Inflammatory macrophage (primary cell): ENCODE measurements at places on chromosomes 2 and 18.

- no peak for DNase-seq
Measured at GRCh38 chr2:217893440-217893839, 109.4 kb downstream of the TNS1 start.

- DNase-seq: peak; percentile 67
Measured at GRCh38 chr2:199911877-199912161, 726 bp downstream of the C2orf69 start.

- no peak for DNase-seq
Measured at GRCh38 chr2:49131801-49132200, 22.5 kb downstream of the FSHR start.

DNA sequence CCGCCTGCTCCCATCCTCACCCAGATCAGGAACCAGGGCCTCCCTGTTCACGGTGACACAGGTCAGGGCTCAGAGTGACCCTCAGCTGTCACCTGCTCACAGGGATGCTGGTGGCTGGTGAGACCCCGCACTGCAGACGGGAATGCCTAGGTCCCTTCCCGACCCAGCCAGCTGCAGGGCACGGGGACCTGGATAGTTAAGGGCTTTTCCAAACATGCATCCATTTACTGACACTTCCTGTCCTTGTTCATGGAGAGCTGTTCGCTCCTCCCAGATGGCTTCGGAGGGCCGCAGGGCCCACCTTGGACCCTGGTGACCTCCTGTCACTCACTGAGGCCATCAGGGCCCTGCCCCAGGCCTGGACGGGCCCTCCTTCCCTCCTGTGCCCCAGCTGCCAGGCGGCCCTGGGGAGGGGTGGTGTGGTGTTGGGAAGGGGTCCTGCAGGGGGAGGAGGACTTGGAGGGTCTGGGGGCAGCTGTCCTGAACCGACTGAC, 31.7 kb downstream of the GPC1 start:
- no peak for DNase-seq

- no peak for DNase-seq
Measured at GRCh38 chr18:38475686-38476085, 910.1 kb upstream of the CELF4 start.

DNA sequence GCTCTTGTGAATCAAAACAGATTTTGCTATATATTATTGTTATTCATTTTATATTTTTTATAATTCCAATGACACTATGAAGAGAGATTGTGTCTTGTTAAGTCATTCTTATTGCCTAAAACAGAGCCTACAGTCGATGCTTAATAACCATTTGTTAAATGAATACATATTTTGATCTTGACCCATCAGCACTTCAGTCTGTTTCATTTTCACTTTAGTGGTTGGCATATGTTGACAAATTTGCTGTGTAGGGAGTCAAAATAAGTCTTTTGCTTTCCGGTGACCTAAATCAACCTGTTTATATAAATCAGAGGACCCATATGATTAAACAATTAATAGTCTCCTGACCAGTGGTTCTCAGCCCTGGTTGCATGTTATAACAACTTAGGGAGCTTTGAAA, 97.1 kb downstream of the TXNL1 start:
- no peak for DNase-seq

DNA sequence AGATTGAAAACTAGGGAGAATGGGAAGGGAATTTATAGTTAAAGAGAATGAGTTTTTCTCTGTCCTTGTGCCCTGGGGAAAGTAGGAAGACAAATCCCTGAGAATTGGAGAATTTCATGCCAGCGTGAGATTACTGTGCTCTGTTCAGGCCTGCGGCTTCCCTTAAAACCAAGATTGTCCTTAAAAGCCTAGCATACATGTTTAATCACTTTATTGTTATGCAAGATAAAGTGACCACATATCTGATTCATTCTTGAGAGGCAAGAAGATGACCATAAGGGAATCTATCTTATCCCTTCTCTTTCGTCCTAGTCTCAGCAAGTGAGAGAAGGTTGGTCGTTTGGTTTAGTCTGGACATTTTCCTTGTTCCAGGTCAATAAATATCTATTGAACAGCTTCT, 75.9 kb downstream of the ADCYAP1 start:
- DNase-seq: no peak

DNA sequence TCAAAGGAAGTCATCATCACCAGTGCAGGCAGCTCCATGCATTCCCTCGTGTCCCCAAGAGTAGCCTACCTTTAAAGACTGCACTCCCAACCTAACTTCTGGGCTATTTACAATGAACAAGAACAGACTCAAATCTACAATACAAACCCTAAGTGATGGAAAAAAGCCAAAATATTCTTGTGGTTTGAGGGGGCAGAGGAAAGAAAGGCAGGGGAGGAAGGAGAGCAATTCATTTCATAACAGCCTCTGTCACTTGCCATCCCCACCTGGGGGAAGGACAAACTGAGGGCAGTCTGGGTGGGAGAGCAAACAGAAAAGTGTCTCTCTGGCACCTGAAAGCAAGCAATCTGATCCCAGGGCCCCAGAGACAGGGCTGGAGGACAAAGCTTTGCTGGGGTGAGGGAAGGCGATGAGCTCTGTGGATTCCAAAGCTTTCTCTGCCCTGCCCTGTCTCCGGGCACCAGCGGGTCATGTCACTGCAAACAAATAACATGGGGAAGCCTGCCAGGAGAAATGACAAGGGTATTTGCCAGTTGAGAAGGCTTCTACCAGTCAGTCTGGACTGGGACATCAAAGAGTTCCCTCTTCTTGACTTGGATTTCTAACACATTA, 528.0 kb upstream of the TNP1 start:
- DNase-seq: no peak

- DNase-seq: no peak
Measured at GRCh38 chr2:34570266-34570872, 971.3 kb upstream of the FAM98A start.

DNA sequence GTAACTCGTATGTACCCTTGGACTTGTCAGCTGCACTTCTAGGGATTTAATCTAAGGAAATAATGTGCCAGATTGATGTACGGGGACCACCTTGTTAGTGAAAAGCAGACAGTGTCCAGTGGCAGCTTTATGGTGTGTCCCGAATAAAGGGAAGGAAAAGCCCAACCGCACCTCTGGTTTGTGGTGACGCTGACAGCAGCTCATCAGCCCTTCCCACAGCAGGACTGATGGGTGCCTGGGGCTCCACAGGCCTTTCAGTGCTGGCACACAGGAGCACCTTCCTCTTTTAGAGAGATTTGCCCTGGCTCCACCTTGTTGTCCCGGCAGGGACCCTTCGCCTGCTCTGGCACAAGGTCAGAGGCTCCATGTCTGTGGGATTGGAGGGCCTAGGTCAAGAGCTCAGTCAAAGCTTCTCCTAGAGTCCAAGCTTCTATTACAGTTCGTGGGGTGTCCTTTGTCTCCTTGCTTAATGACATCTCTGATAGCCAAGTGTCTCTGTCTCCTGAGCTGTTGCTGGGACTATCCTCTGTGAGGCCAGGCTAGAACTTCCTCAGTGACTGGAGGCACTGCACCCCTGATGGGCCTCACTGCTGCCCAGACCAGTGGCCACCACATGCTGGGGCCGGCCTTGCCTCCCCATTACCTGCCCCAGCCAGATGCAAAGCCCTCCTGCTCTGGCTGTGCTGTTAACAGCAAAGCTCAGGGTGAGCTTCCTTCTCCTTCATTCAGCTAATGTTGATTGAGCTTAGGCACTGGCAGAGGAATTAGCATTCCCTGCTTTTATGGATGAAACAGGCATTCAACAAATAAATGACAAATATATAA, 33.0 kb upstream of the SCLY start:
- DNase-seq: no peak

- DNase-seq: no peak
Measured at GRCh38 chr18:58299135-58299473, 255.1 kb downstream of the NEDD4L start.

DNA sequence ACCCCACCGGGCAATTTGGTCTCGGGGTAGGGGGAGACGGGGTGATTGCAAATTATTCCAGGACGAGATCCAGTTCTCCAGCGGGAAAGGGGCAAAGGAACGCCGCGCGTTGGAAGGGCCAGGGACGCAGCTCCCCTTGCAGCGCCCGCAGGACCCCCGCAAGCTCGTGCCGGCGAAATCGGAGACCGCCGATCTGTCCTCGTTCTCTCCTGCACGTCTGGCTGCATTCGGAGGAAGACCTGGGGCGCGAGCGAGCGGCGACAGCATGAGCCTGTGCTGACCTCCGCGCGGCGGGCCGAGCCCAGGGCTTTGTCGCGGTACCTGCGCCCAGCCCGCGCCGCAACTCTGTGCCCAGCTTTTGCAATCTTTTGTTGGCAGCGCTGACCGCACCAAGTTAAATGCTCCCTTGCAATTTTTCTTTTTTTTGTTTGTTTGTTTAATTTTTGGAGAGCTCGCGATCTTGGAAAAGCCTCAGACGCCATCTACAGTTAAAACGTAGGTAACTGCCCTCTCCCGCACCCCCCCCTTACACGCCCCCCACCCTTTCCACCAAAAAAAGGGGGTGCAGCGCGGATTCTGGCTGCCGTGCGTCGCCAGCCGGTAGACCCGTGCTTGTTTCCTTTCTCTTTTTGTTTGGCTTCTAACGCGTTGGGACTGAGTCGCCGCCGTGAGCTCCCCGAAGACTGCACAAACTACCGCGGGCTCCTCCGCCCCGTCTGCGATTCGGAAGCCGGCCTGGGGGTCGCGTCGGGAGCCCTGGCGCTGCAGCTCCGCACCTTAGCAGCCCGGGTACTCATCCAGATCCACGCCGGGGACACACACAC, 667 bp downstream of the TRIB2 start:
- no peak for DNase-seq

DNA sequence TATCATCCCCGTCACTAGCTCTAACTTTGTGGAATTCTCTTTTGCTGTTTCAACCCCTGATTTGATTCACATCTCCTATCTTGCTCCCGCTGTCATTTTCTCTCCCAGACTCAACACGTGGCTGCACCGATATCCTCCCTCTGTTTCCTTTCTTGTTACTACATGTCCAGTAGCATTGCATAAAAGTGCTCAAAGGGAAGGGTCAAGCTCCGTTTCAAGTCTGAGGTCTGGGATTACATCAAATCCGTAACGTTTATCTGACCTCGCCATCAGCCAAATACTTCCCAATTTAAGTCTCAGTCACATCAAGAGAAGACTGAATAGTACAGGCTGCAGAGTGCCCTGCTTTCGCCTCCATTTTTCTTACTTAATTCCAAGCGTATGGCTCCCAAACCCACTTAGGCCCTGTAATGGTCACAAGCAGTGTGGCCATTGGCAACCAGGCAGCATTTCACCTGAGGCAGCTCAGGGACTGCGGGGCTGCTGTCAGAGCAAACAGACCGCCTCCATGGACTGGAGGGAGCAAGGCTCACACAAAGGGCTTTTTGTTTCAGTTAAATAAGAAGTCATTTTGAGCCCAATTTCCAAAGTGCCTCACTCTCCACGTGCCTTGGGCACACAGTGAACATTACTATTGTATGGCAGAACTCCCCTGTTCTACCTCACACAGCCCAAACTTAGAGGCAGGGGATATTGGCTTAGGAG, 217.8 kb downstream of the BCL11A start:
- DNase-seq: peak; percentile 75

DNA sequence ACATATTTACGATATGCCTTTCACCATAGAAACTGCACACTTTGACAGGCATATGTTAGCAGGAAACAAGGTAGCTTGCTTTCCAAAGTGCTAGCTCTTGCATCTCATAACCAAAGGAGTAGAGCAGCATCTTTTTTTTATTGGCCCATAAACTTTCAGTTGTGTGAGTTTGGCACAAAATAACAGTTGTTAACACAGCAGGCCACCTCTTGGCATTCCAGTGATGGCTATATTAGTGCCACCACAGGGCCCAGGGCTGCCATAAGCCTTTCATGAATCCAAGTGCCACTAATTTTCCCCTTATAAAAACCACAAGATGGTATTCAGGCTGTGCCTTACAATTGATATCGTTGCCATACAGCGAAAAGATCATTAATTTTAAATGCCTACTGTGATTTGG, 40.3 kb upstream of the KLF7 start:
- DNase-seq: no peak

DNA sequence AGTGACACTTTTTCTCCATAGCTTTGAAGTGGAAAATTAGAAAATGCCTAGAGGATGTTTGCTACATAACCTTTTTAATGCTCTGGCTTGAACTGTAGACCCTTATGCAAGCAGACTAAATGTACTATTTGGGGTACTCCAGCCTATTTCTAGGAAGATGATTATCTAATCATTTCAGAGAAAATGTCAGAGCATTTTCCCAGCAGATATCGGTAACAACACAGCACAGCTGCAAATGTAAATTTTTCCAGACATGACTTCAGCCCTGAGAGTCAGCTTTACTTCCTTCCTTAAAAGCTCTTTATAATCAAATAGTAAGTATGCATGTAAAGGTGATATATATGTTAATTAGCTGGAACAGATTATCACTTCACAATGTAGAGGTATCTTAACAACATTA, 1647.1 kb downstream of the SUCLG1 start:
- DNase-seq: no peak

DNA sequence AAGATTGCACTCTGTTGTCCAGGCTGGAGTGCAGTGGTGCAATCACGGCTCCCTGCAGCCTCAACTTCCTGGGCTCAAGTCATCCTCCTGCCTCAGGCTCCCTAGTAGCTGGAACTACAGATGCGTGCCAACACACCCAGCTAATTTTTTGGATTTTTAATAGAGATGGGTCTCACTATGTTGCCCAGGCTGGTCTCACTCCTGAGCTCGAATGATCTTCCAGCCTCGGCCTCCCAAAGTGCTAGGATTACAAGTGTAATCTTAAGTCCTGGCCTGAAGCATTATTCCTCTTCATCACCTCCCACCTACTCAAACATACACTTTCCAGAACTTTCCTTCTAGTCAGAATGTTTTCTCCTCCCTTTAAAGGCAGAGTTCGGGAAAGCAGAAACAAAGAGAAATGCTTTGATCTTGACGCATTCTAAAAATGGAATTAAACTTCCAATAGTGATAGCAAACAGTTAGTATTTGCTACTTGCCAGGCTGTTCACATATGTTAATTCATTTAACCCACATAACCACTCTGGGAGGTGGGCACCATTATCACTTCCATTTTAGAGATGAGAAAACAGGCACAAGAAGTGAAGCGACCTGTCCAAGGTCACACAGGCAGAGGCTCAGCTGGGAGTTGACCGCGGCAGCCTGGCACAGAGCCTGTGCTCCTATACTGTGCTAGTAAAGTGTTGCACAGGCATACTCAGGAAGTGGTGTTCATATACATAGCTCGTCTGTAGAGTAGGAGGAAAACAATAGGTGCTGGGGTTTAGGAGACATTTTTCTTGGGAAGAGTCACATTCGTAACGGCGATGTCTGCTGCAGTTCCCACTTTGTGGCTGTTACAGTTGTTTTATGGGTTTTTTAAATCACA, 24.6 kb downstream of the TEX44 start:
- no peak for DNase-seq

GRCh38 chr2:127578411-127578810, 42.9 kb downstream of the MYO7B start:
- no peak for DNase-seq

DNA sequence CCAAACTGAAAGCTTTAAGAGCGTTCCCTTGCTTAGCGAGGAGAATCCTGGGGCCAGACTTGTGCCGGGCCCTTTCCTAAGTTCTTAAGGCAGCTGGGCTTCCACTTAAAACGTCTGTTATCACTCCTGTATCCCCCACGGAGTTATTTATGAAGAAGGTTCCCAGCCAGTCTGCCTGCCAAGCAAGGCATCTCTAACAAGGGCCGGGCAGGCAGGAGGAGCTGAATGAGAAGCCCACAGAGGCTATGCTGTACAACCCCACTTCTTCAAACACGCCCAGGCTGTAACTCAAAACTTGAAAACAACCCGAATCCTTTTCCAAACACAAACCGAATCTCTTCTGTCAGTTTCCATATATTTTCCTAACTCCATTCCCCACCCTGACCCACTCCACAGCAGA, 39.0 kb upstream of the ZFP36L2 start:
- no peak for DNase-seq

GRCh38 chr18:7683753-7684152, 116.6 kb downstream of the PTPRM start:
- no peak for DNase-seq
